ENCODE measurements at places on chromosomes 7 and 10.

DNA sequence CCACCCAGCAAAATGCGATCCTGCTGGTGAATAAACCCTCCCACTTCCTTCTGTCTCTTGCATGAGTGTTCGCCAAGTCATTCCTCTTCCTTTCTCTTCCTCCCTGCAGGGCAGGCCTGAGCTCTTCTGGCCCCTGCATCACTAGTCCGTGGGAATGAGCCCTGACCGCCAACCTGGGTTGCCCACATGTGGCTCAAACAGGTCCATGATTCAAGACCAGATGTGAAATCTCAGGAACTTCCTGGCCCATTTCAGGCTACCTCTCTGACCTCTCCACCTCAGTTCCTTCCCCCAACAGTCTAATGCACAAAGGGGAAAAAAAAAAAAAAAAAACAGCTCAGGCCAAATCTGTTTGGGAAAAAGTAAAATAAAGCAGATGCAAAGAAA lies 5.4 kb upstream of the YWHAG start:
- no peak for DNase-seq

DNA sequence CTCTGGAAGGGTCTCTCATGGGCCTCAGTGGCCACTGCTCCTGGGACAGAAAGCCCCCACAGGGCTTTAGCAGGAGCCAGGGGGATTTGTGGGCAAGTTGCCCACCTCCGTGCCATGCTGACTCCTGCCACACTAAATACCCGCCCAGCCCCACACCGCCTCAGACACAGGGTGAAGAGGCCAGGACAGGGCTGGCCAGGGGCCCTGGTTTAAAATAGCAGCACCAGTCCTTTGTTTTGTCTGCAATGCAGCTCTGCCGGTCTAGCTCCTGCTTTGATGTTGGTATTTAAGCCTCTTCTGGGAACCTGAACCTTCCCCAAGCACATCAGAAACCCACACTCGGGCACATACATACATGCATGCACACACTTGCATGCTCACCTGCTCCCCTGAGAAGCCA lies 14.4 kb upstream of the TNRC18 start:
- DNase-seq, result no peak

DNA sequence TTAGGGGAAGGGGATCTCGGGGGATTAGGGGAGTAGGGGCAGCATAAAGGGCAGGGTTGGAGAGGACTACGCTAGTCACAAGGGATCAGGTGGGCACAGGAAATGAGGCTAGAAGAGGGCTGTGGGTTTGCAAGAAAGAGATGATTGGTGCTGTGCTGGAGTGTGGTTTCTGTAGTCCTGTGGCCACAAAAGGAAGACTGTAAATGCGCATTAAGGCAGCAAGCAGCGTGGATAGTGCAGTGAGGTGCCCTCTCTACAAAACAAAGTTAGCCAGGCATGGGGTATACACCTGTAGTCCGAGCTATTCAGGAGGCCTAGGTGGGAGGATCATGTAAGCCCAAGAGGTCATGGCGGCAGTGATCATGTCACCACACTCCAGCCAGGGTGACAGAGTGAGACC lies 212.1 kb downstream of the MLLT10 start:
- no peak for DNase-seq

DNA sequence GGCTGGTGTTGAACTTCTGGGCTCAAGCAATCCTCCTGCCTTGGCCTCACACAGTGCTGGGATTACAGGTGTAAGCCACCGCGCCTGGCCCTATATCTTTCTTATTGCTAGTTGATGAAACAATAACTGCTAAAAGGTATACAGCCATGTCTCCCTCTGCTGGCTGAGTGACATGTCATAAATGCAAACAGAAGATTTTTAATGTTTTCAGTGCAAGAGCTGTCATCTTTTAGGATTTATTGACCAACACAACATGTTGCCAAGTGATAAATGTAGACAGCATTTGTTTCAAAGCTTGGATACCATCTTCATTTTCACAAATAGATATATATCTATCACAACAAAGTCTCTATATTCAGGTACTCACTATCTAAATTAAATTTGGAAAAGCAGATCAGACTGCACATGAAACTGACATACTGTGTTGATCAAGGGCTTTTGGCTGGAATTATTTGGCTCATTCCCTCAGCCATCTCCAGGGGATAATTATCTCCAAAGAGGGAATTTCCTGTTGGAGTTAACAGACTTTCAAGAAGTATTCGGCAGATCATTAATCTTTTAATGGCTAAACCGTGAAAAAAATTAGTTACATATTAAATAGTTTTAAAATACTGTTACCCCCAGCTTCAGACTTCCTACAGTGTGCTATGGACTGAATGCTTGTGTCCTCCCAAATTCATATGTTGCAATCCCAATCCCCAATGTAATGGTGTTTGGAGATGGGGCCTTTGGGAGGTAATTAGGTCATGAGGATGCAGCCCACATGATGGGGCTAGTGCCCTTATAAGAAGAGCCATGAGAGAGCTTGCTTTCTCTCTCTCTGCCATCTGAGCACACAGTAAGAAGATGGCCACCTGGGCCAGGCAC lies 41.3 kb upstream of the SRPK2 start:
- DNase-seq, result no peak

DNA sequence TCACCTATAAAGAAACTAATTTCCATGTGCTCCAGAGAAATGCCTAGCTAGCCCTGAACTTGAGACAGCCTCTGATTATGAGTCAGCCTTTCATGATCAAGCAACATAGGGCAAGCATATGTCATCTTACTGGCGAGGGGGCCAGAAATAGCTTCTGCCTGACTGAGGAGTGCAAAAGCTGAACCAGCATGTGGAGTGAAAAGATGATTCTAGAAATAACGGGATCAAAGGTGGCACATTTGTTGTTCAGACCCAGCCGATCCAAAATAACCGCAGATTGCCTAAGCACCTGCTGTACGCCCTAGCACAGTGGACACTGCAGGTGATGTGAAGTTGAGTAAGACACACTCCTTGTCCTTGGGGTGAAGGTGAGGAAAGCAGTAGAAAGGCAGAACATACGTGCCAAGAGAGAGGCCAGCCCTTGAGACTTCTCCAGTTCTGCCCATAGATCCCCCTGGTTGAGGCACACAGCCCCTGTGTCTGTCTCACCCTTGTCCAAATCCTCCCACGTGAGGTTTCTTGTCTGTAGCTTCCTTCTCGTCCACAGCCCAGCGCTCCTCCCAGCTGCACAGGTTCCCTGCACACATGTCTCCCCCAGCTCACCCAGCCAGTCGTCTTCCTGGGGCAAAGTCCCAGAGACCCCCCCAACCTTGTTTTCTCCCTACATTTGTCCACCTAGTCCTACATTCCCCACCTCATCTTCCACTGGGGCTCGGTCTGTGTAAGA lies 2.8 kb upstream of the BCL7B start:
- no peak for DNase-seq

GRCh38 chr7:91397612-91398011 lies 133.4 kb downstream of the FZD1 start:
- DNase-seq, result no peak

DNA sequence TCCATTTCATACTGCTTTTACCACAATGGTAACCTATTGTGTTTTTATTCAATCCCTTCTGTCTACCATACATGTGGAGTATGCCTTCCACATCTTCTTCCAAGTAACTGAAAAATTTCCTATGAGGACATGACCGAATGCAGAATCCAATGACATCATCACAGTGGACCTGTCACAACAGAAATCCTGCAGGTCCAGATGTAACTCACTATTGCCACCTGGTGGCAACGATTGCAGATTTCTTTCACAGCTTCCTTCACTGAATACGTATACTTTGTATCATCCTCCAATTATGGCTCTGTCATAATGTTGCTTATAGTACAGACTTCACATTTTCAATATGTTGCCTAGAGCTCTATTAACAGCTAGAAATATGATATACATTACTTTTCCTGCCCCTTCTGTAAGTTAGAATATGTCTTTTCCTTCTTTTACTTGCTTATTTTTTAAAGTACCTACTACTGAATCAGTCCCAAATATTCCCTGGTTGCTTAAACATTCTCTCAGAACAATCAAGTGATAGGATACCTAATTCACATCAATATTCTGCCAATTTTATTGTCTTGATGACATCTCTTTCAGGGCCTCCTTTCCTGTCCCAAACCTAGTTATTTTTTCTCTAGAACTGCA lies 45.4 kb downstream of the SLC13A1 start:
- DNase-seq, result peak; percentile 76

DNA sequence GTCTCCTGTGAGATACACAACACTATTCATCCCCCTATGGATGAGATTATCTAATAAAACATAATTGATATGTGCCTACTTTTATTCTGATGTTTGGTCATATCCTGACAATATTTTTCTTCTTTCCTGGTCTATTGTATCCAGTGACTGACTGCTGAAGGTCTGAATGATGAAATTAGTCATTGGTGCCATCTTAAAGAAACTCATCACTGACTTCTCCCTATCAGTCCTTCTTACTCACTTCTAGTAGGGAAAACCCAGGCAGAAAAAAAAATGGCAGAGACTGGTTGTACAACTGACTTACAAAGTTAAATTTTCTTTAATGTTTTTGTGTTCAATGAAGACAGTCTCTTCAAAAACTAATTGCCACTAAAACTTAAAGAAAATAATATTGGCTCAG lies 377.4 kb downstream of the HTR7 start:
- no peak for DNase-seq

- DNase-seq, result no peak
Measured at GRCh38 chr7:103984050-103984449, 5.4 kb downstream of the RELN start.

GRCh38 chr7:134737566-134738345 lies 41.7 kb upstream of the CALD1 start:
- no peak for DNase-seq

DNA sequence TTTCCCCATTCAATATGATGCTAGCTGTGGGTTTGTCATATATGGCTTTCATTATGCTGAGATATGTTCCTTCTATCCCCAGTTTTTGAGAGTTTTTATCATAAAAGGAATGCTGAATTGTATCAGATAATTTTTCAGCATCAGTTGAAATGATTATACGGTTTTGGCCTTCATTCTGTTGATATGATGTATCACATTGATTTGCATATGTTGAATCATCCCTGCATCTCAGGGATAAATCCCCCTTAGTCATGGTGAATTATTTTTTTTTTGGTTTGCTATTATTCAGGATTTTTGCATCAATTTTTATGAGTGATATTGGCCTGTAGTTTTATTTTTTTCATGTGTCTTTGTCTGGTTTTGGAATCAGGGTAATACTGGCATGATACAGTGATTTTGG lies 1152.3 kb upstream of the C7orf33 start:
- DNase-seq, result no peak

DNA sequence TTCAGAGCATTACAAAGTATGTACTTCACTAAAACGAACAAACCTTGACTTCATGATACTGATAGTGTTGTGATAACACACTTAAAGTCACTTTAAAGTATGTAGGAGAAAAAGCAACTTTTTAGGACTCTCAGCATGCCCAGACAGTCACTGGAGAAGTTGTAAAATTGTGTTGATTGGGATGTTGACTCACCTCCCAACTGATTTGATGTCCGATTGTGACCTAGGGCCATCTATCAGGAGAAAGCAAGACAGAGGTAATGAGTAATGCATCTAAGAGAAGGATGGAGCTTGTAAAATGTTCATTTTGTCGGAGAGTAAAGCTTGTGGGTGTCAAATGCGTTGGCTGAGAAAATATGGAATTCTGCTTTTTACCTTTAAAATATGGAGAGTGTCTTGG lies 135.4 kb upstream of the SEMA3D start:
- DNase-seq, result no peak

GRCh38 chr10:112584276-112584675 lies 137.3 kb downstream of the VTI1A start:
- no peak for DNase-seq

DNA sequence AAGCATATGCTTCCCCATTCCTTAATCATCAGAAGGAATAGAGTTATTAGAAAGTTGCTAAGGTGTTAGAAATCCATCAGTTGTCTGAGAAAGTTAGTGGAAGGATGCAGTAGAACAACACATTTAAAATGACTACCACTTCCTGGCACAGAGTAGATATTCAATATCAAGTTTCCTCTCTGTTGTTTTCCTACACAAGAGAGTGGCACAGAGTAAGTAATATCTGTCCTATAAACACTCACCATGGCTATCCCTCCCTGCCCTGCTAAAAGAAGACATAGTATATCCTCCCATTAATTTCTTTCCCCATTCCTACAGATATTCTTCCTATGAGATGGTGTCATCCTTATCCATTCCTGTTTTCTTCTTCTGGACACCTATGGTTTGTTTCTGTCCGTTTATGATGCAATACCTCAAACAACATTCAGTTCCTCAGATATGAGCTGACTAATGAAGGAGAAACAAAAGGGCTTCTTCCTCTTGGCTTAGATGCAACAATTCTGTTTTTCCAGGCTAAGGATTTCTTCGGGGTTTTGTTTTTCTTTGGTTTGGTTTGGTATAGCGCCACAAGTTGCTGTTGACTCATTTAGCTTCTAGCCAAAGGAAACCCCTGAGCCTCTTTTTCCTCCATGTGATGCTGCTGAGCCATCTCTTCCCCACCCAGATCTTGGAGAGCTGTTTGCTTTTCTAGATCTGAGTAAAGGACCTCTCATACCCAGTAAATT lies 32.9 kb upstream of the BPGM start:
- no peak for DNase-seq

- DNase-seq, result no peak
Measured at GRCh38 chr7:36186359-36187121, 33.5 kb downstream of the EEPD1 start.

DNA sequence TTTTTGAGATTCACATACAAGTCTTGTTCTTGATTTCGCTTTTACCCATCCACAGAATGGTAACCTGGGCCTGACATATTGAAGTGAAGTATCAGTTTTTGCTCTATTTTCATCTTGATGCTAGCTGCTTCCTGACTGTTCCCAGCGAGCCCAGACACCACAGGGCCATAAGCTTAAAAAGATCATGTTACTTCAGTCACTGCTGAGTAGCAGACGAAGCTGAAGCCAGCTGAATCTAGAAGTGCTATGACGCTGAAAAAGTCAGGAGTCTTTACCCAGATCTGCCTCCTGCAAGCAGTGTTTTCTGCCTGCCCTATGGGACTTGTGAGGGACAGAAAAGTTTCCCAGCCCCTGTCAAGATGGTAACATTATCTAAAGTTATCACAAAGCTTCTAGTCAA lies 2.7 kb upstream of the PRXL2A start:
- DNase-seq, result no peak

DNA sequence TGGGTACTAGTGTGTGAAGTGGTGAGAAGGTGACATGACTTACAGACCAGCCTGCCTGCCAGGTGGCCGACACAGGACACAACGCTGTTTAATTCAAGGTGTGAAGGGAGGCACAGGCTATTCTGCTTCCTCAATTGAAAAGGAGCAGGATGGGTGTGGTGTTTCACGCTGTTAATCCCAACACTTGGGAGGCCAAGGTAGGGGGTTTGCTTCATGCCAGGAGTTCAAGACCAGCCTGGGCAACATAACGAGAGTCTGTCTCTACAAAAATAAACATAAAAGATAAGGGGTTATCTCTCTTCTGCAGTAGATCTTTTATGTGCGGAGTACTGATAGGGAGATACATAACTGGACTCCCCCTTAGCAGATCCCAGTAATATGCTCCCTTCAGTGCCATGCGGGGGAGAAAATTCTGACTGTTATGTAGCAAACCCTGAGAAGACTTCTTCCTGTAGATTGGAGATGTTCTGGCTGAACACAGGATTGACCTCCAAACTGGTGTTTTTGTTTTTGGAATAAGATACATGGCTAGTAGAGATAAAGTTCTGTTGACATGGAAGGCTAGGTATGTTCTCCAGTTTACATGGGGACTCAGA lies 63.2 kb downstream of the CCNY start:
- DNase-seq, result no peak

GRCh38 chr7:79217468-79217867 lies 236.0 kb downstream of the MAGI2 start:
- no peak for DNase-seq

- DNase-seq, result no peak
Measured at GRCh38 chr7:17022920-17023319, 141.1 kb upstream of the AGR3 start.
